ENCODE measurements at places on chromosomes 11 and 22.

GRCh38 chr11:70915158-70915985 lies 337.0 kb downstream of the SHANK2 start:
- DNase-seq = no peak

- DNase-seq = no peak
Measured at GRCh38 chr11:12824281-12825041, 150.2 kb downstream of the TEAD1 start.

GRCh38 chr11:28999620-29000019 lies 891.4 kb downstream of the METTL15 start:
- no peak for DNase-seq

DNA sequence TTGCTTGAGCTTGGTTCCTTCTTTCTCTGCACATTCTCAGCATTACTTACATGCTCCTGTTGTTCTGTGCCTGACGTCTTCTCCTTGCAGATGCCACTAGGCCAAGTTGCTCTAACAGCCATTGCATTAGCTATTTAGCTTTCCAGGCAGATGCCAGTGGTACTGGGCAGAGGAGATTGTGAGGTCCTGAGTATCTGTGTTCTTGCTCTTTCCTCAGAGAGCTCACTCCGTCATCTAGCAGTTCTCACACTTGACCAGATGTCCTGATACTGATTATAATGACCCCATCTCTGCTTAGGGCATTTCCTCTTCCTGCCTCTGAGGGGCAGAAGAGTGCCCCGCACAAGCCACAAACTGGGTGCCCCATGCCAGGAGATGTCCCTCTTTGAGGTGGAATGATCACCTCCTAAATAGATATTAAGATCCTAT lies 30.7 kb downstream of the ARHGAP1 start:
- DNase-seq = peak; percentile 41

GRCh38 chr11:59705294-59705693 lies 8.4 kb downstream of the OR10V1 start:
- no peak for DNase-seq
